Stomach (tissue), 19 donors: ENCODE measurements at places on chromosomes 2 and 18. TPM values are rescaled to one million over a fixed set of nuclear protein-coding genes. Genes with fewer than 3 reads are reported as not detected.

The LBH gene
- 7.1 TPM for total RNA-seq

The NLRC4 gene
- total RNA-seq = not detected

The LHCGR gene
- total RNA-seq = 0.43 TPM

The GPR35 gene
- total RNA-seq = 13.0 TPM
